NCI-H524 (cell line): ENCODE measurements at places on chromosomes 13 and 19.

GRCh38 chr19:33177417-33177979 is 16.6 kb upstream of the LRP3 start:
- peak; percentile 88 for DNase-seq

- DNase-seq: no peak
These were observed 1.4 kb upstream of the SRRM5 start for GRCh38 chr19:43610493-43610892.

DNA sequence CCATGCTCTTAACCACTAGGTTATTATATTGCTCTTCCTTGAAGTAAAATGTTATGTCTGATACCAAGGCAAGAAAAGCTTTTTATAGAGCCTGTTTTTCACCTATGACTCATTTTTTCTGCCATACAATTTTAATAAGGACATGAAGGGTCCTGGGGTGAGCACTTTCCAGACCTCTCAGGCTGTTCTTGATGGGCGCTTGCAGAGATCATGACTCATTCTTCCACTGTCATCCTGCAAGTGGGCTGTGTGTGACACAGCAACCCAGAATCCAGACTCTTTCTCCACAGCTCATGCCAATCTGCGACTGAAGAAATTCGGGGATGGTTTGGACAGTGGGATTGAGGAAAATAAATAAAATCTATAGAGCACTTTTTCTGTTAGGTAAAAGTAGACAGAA is 506.7 kb upstream of the NBEA start:
- no peak for DNase-seq

- no peak for DNase-seq
These were observed 46.6 kb downstream of the HTR2A start for GRCh38 chr13:46850214-46850613.

DNA sequence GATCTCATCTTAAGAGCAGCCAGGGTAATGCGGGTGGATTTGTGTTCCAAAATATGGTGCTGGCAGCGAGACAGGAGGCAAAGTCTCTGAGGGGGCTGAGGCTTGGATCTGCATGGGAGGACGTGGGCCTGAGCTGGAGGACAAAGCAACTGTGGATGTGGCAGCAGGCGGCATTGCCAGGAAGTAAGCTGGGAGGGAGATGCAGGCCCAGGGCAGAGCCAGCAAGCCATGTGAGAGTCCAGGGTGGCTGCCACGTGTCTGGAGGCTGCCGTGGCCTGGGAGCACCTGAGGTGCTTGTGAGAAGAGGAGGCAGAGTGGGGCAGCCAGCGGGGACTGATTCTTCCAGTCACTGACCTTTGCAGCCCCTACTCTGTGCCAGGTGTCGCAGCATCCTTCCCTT is 52.0 kb downstream of the DPF1 start:
- DNase-seq: no peak

GRCh38 chr13:43088093-43088511 is 64.7 kb downstream of the DNAJC15 start:
- DNase-seq: no peak

DNA sequence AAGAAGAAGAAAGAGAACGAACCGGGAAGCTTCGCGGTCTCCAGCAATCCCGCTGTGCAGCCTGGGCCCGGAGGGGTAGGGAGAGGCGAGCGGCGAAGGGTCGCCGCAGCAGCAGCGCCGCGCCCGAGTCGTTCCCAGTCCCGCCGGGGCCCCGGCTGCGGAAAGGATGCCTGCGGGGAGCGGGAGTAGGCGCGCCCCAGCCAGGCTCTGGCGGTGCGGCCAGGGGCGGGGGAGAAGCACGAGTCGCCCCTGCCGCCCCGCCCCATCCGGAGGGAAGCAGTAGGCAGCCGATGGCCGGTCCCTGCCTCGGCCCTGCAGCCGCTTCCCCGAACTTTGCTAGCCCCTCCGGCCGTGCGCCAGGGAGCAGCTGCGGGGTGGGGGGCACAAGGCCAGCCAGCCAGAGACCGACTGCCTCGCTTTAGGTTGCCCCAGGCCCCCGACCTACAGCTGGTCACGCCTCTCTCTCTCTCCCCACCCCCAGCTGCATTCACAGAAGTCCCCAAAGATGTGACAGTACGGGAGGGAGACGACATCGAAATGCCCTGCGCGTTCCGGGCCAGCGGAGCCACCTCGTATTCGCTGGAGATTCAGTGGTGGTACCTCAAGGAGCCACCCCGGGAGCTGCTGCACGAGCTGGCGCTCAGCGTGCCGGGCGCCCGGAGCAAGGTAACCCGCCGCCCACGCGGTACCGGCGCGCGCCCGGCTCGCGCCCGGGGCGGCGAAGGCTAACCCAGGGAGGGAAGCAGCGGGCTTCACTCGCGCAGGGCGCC is 1.1 kb downstream of the VSTM2B start:
- no peak for DNase-seq

DNA sequence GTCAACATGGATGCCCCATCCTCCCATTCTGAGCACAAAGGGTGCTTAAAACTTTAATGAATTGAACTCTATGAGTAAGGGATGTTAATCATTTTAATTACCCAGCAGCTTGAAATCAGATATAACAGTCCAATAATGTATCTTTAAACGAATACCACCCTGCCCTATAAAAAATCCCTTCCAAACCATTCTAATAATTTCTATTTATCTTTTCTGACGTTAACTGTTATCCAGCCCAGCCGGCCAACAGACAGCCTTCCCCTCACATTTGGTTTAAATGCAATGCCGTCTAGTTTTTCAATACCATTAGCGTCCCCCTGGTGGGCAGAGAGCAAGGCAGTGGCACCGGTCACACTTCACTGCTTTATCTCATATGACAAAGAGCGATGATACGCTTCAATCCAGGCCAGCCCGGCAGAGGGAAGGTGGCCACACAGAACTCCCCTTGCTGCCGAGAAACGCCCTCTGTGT is 402.2 kb upstream of the ZNF507 start:
- DNase-seq: no peak

- no peak for DNase-seq
These were observed 60.0 kb downstream of the ZAR1L start for GRCh38 chr13:32254916-32255723.

- DNase-seq: peak; percentile 49
These were observed 51.5 kb downstream of the SOX21 start for GRCh38 chr13:94660695-94661326.

- DNase-seq: no peak
These were observed 371.3 kb downstream of the SLC7A1 start for GRCh38 chr13:29224206-29224605.

- peak; percentile 24 for DNase-seq
These were observed 24.7 kb downstream of the GPR42 start for GRCh38 chr19:35395382-35396199.

DNA sequence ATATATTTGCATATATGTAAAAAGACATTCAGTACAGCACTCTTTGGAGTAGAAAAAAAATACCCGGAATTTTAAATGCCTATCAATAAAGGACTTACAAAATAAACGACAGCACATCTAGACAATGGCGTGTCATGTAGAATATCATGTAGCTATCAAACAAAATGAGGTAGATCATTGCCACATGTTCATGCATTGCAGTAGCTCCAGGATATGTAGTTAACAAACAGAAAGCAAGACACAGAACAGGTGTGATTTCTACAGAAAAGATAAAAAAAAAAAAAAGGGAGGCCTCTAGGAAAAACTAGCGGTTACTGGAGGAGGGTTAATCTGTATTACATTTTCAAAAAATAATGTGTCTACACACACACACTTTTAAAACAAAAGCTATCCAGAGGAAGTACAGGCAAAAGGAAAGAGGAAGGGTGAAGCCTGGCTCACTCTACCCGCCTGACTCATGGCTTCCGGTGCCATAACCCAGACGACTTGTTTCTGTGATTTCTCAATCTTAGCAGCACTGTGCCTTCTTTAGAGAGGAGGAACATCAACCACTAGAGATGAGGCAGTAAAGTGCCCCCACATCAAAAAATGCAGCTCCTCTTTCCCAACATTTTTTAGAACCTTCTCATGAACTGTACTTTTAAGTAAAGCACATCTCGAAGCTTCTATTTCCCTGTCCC is 6.9 kb downstream of the KCTD12 start:
- DNase-seq: no peak

DNA sequence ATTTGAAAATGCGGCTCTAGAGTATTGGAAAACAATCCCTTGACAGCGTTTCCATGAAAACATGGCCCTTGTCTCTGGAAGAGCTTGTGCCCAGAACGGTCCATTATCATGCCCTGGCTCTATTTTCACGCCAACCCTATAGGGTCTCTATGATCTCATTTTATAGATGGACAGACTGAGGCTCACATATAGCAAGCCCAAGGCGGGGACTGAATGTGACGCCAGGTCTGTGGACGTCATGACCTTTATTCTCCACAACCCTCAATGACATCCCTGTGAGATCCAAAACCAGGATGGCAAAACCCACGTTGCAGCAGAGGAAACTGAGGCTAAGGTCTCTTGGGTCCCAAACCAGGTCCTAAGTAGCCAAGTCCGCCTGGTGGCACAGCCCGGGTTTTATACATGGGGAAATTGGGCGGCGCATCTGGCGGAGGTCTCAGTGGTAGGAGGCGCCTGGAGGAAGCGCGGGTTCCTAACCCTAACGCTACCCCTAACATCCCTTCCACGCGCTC is 425 bp upstream of the COLGALT1 start:
- DNase-seq: no peak

DNA sequence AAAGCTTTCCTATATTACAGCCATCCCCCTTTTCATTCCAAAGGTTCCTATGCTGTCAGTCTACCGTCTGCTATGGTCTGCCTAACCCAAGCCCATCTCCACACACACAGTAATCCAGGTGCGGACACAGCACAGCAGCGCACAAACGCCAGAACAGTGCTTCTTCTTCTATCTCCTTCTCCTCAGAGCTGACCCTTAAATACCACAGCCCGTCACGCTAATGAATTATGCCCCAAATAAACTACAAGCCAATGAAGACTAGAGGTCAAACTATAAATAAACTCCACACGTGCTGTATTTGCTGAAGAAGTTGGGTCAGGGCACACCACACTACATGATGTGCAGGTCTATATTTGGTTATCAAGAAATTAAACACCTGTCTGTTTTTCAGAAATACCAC is 71.8 kb downstream of the TBC1D4 start:
- no peak for DNase-seq

GRCh38 chr13:105084931-105085330 is 1450.5 kb downstream of the EFNB2 start:
- no peak for DNase-seq

DNA sequence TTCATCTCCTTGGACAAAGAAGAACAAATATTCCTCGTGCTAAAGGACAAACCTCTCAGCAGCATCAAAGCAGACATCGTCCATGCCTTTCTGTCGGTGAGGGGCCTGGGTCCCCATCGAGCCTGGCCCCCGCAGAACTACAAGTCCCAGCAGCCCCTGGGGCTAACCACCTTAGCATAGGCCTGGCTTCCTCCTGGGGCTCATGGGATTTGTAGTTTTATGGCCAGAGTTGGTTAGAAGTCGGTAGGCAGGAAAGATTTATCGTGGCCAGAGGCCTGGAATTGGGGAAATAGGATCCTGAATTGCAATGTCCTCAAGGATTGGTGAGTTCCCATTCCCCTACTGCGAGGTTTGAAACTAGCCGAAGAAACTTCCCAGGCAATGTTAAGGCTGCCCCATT is 19.6 kb downstream of the TMEM150B start:
- no peak for DNase-seq

DNA sequence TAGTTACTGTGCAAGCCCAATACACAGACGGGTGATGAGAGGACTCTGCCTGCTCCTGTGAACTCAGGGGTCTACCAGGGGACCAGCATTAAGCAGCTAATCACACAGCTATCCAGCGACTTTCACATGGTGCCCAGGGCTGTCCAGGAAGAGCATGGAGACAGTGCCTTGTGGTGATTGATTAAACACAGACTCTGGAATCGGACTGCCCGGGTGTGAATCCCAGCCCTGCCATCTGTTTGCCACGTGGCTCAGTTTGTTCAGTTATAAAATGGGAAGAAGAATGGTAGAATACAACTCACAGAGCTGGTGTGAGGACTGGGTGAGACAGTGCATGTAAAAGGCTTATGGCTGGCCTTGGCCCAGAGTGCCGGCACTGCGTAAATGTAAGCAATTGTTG is 42.1 kb upstream of the NPAS1 start:
- no peak for DNase-seq

DNA sequence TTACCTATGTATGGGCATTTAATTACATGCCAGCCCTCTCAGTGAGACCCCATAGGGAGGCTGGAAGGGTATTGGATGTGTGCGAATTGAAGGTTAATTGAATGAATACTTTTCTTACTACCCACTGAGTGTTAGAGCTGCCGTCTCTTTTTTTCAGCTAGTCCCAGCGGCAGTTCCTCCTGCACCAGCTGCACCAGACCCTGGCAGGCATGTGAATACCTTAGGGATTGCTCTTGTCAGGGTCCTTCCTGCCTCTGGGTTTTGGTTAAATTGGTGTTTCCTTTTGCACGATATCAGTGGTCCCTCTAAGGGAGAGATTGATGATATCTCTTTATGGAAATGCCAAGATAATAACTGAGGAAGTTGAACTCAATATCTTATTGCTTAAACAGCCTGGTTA is 9.8 kb upstream of the CXCL17 start:
- DNase-seq: no peak

DNA sequence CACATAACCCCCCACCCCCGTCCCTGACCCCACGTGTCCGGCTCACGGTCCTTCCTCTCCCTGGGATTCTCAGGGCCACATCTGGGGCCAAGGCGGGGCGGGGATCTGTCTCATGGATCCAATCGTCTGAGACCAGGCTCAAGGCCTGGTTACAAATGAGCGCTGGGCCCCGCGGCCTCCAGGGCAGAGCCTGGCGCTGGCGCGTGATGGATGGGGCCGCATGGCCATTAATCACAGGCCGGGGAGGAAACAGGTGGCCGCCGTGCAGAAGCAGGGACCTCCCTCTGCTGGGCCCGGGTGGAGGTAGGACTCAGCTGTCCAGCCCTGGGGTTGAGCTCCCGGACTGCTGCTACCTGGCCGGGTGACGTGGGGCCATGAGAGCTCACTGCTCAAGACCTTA is 5.8 kb upstream of the TLE5 start:
- peak; percentile 72 for DNase-seq

GRCh38 chr13:27126859-27127258 is 44.8 kb downstream of the USP12 start:
- DNase-seq: no peak

- DNase-seq: no peak
These were observed 20.7 kb downstream of the MIPEP start for GRCh38 chr13:23868521-23868920.

DNA sequence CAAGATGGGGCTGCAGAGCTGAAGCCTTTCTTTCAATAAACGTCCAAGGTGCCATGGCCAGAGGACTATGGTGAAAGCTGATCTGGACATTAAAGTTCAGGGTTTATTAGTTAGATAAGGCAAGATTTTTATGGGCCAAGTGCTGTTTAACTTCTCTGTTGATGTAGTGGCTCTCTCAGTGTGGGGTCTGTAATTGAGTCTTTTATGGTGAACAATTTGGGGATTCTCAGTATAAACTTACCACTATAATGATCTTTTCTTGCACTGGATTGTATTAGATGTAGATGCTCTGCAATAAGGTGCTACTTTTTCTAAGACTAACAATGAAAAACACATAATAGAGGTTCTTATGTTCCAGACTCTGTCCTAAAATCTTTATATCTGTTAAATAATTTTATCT is 190.1 kb upstream of the KLF12 start:
- no peak for DNase-seq

GRCh38 chr13:84661718-84662117 is 779.4 kb upstream of the SLITRK1 start:
- DNase-seq: no peak

GRCh38 chr13:47707414-47707813 is 293.7 kb downstream of the SUCLA2 start:
- no peak for DNase-seq
